LHCN-M2 (cell line): ENCODE measurements at places on chromosomes 5 and 9.

GRCh38 chr5:74409166-74409706, 231.3 kb downstream of the ENC1 start:
- no peak for DNase-seq

DNA sequence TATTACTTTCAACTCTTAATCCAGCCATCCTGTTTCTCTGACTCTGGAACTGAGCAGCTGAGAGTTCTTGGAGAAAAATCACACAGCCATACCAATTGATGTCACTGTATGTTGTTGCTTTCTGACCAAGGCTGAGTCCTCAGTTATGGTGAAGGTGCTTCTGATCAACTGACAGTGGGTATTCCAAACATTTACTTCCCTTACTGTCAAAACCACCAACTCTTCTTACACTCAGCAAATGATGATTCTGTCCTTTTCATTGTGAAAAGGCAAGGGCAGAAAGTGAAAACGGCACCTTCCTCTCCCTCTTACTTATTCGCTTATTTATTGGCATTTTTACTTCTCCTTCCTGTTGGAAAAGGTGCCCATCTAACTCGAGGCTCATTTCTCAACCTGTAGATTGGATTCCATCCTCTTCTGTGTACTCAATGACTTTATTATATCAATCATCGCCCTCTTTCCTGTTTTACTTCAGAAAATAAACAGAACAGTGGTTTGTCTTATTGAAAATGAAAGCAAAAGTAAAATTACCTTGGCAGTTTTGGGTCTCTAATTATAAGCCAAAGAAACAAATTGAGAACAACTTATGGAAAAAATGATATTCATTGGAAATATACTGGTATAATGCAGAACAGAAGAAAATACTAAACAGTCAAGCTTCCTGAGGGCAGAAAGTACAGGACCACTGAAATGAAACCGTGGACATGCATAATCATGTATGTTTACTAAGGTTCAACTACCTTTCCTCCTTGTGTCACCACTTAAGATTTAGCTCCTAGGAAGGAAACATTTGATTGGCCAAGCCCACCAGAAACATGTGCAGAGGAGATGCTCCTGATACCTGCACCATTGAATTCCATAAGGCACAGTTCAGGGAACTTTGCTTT, 104.5 kb upstream of the CHD1 start:
- peak; percentile 15 for DNase-seq

DNA sequence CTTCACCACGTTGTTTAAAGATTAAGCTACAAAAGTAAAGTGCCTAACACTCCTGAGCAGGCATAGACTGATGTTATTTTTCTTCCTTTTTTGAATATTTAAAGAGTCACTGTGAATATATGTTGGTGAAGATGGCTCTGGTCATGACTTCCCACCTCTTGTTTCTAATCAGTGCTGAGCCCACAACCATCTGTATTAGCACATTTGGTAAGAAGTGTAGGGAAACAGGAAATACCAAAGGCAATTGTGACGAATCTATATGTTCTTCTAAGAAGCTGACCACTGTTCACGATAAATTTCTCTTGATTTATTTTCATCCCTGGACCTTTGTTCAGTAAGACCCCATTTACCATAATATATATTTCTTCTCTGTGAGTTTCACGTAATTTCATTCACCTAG, 108.3 kb upstream of the PCA3 start:
- DNase-seq: no peak

GRCh38 chr9:124458441-124458840, 8.2 kb downstream of the ADGRD2 start:
- DNase-seq: no peak

GRCh38 chr5:14830210-14831005, 41.2 kb downstream of the ANKH start:
- DNase-seq: no peak

DNA sequence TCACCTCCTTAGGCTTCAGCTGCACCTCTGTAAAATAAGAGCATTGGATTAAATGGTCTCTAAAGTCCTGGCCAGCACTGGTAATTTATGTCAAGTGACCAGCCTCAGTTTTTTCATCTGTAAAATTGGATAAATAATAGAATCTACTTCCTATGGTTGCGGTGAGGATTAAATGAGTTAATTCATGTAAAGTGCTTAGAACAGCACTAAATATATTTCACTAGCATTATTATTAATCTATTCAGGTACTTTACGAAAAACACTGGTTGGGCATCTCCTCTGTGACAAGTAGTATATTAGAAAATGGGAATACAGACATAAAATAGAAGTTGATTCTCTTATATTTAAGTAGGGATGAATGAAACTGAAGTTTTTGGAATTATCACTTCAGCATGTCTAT, 13.8 kb upstream of the TMEM245 start:
- DNase-seq: no peak

GRCh38 chr9:88537761-88538091, 2.7 kb downstream of the NXNL2 start:
- DNase-seq: peak; percentile 97

DNA sequence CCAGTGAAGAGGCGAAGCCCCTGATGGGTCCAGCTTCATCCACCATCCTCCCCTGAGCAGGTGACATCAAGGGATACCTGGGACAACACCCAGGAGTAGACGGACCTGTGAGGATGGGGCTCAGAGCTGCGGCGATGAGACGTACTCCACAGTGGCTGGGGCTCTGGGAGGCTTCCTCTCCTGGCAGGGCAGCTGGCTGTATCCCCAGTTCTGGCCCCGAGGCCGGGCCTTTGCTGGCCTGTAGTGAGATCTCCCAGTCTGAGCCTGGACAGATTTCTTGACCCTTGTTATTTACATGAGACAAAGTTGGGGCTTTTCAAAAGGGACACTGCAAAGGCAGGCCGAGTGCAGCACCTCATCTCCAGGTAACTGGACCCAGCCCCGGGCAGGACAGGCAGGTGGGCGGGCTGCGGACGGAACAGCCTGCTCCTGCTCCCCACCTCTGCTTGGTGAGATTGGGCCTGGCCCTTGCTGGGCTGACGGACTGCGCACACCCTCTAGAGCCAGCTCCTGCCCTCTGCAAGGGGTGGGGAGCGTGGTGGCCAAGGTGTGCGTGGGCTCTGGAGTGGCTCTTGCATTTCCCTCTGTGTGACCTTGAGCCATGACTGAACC, 23.1 kb downstream of the IER5L start:
- DNase-seq: no peak

DNA sequence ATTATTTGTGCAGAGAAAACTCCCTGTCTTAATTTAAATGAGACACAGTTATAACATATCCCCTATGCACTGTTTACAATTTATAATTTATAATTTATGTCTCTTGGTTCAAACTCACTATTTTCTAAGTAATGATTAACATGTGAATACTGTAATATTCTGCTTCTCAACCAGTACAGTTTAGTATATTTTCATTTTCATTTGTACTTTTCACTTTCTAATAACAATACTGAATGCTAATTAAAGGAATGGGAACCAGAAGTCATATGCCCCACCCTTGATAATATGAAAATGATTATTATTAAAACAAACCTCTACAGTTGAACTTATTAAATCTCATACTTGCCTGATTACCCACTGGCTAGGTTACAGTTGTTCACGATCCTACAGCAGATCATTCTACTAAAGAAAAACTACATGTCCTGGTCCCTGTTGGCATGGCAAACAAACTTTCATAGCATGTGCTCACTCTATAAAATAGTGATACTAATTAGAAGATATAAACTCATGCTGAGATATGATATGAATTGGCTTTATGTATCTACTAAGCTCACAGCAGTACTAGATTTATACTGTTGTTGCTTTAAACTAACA, 66.4 kb downstream of the POU5F2 start:
- no peak for DNase-seq

GRCh38 chr9:8907868-8908267, 1108.3 kb upstream of the DMAC1 start:
- DNase-seq: no peak

GRCh38 chr5:159096924-159097783, 2.6 kb downstream of the EBF1 start:
- no peak for DNase-seq

GRCh38 chr5:122129306-122129705, at the start of gene ZNF474:
Gene ZNF474 (plus strand): TSS chr5:122129546. CDS start chr5:122151991, 22,445 bp downstream.
- DNase-seq: peak; percentile 99

DNA sequence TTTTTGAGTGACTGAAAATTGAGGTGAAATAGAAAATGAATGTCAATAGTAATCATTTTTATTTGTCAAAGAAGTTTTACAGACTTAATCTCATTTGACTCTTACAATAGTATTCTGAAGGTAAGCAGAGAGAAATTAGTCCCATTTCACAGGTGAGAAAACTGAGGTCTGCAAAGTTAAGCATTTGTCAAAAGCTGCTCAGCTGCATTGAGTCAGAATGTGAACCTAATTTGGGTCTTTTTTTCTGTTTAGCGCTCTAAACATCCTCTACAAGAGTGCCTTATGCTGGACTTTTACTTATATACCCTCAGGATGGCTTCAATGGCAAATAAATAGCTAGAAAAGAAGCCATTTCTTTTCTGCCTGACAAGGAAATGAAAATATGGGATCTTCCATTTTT, 135.7 kb downstream of the RASGRF2 start:
- no peak for DNase-seq

DNA sequence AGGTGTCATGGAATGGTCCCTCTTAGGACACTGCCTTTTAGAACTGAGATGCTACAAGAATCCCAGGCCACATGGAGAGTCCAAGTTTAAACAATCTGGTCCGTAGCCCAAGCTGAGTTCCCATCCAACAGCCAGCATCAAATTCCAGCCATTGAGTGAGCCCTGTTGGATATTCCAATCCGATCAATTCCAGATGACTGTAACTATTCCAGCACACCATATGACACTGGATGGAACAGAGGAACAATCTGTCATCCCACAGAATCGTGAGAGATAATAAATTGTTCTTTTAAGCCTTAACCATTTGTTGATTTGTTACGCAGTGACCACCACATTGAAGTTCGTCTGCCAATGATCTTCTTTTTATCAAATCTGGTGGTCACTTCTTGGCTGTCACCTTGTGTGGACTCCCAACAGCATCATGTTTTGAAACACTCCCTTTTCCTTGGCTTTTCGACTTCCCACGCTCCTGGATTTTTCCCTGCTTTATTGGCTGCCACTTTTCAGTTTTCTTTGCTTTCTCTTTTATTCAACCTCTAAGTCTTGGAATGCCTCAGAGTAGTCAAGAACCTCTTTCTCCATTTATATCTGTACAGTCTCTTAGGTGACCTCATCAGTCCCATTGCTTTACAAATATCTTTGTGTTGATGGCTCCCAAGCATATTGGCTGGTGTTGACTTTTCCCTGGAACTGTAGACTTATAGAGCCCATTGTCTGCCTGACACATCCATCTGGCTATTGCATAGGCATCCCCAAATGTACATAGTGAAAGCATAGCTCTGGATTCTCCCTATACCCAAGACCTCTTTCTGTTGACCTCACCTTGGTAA, 46.1 kb downstream of the TNFSF15 start:
- no peak for DNase-seq

- no peak for DNase-seq
These were observed 24.6 kb downstream of the BICD2 start for GRCh38 chr9:92740009-92740408.

DNA sequence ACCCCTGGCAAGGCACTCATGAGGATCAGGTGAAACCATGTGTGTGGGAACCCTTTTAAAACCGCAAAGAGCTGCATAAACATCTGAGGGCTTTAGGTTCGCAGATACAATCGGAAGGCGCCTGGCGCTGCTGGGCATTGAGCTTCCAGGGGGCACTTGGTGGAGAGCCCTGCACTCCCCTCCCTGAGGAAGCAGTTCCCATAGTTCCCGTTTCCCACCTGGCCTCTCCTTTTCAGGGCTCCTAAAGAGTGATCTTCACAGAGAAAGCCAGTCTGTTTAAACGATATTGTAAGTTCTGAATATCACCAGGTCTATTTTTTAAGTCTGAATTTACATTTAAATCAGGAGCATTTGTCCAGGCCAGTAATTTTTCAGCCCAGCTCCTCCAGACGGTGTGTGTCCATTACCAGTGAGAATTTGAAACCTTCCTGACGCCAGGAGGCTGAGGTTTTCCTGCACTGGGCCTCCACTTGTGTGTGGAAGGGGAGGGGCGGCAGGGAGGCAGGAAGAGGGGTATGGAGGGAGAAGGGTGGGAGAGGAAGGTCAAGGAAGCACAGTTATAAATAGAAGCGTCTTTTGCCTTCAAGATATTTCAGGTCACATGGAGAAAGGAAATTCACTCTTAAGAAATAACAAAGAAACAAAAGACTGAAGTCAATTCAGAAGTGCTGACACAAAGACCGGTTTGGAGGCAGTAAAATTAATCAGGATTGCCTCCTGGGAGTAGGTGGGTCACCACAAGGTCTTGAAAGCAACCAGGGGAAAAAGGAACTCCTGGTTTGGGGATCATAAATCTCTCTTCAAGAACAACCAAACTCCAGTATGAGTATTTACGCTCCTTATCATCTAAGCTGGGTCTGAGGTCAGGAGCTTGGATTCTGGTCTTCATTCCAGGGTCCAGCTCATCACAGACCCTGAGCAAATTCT, 14.3 kb upstream of the MGAT1 start:
- DNase-seq: no peak

DNA sequence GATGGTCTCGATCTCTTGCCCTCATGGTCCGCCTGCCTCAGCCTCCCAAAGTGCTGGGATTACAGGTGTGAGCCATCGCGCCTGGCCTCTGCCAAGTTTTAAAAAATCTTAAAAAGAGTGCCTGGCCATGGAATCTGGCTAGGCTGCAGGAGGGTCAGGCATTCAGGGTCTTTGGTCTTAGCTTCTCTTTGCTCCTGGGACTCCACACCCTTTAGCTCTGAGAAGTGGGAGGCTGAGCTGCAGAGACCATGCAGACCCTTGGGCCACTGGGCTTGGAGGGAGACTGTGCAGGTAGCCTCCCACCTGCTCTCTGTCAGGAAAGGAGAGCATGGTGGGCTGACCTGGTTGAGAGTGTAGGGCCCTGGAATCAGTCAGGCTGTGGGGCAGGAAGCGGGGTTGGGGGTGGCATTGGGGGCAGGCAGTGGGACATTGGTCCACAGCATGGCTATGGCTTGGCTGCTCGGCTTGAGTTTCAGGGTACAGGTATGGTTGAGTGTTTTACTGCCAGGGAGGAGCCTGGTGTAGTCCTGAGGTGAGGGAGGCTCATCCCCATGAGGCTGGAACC, 20.8 kb downstream of the PHF2 start:
- no peak for DNase-seq

DNA sequence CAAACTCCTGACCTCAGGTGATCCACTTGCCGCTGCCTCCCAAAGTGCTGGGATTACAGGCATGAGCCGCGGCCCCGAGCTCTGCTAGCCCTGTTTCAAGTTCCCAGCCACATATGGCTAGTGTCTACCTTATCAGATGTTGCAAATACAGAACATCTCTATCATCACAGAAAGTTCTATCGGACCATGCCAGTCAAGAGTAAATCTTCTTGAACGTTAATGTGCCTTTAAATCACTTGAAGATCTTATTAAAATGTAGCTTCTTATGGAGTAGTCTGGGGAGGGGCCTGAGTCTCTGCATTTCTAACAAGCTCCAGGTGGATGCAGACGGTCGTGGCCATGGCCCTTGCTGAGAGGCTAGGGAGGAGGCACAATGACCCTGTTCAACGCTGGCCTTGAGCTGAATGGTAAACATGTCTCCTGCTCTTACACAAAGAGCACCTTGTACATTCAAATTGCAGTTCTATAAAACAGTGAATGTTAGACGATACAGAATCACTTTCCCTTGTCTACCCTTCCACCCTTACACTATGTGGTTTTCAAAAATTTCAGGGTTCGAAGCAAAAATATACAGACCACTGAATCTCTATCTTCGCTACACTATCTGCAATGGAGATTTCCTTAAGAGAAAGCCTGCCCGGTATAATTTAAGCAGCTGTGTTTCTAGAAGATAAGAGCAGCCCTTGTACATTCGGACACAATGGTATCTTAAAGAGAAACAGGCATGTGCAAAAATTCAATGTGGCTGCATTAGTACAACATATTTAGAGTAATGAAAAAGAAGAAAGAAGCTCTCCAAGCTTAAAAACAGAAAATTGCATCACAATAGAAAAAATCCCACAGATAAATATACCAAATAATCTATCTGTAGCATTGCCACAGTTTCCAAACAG, 114.1 kb downstream of the FRMD3 start:
- DNase-seq: no peak
